ENCODE measurements at places on chromosomes 6 and 20.

GRCh38 chr6:43613721-43614395 is 15.2 kb downstream of the GTPBP2 start:
- DNase-seq, result no peak

GRCh38 chr6:169986171-169986847 is 234.9 kb downstream of the ERMARD start:
- no peak for DNase-seq

- DNase-seq, result no peak
Observed at GRCh38 chr6:53347250-53347920, 1.4 kb downstream of the ELOVL5 start.

DNA sequence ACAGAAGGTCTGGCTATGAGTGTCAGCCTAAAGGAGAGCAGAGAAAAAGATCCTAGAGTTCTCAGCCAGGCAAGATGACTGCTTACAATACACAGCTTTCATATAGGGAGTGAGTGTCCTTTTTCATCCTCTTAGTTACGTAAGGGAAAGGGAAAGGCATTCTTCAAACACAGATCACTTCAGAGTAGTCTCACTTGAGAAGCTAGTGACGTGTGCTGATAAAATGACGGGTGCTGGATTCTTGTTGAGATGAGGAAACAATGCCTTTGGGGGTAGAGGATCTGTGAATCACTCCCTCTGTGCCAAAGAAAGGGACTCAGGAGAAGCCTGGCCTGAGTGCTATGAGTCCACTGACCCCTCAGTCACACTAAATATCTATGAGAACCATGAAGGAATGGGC is 117.3 kb downstream of the QRSL1 start:
- no peak for DNase-seq

GRCh38 chr6:14499841-14500240 is 382.3 kb downstream of the CD83 start:
- no peak for DNase-seq

DNA sequence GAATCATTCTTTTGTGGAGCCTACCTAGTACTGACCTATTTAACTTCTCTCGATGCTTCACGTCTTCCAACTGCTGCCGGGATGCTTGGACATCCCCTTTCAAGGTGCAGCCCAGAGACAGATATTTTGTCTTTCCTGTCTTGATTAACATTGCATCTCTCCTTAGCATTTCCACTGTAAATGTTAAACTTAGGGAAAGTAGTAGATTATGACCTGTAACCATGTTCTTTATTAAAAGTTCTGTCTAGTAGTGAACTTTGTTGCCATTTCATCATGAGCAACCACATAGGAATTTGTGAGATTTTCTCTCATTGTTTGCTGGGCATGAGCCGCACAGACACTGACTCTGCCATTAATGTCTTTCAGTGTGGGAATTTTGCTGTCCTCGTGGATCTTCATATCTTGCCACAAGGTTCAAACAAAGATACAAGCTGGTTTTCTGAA is 117.9 kb downstream of the JAG1 start:
- DNase-seq, result no peak

- no peak for DNase-seq
Observed at GRCh38 chr6:81865712-81866111, 113.2 kb upstream of the TENT5A start.

DNA sequence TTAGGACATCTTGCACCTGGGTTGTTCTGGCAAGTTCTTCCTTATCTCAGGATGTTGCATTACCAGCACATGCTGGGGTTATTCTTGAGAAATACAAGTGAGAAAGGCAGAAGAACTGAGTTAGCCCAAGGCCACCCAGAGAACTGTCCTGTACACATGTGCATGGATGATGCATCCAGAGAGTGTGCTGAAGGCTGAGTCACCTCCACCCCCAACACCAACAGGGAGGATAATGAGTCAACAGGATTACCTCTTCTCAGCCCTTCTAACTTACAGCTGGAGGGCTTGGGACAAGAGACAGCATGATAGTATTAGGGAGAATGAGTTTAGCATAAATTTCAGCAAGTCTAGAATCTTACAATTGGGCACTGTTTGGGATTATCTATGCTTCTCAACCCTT is 8.5 kb downstream of the SCGN start:
- DNase-seq, result no peak

- DNase-seq, result no peak
Observed at GRCh38 chr20:36549942-36550789, 8.8 kb downstream of the MYL9 start.

GRCh38 chr6:163394659-163395058 is 19.9 kb upstream of the QKI start:
- no peak for DNase-seq

- DNase-seq, result no peak
Observed at GRCh38 chr6:98970469-98970868, 22.7 kb upstream of the FBXL4 start.

- no peak for DNase-seq
Observed at GRCh38 chr6:135640449-135641111, 143.0 kb upstream of the AHI1 start.

- no peak for DNase-seq
Observed at GRCh38 chr6:43707767-43708166, 20.2 kb upstream of the MRPS18A start.

DNA sequence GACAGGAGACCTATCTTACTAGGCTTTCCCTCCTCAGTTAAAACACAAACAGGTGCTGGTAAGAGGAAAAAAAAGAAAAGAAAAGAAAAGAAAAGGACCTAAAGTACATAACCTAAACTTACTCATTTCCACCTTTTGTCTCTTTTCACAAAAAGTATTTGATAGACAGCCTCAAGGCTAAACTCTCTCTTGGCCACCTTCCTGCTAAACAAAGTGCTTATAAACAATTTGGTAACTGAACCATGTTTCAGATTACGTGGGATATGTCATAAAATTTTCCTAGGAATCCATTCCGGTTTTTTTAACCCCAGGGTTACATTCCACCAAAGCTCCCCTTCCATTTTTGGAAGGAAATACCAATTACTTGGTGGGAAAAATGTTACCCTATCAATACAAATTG is 109.0 kb downstream of the PRND start:
- DNase-seq, result no peak

- DNase-seq, result no peak
Observed at GRCh38 chr20:32192698-32193097, 14.8 kb downstream of the PLAGL2 start.

GRCh38 chr6:69580706-69581105 is 216.1 kb downstream of the LMBRD1 start:
- DNase-seq, result no peak

DNA sequence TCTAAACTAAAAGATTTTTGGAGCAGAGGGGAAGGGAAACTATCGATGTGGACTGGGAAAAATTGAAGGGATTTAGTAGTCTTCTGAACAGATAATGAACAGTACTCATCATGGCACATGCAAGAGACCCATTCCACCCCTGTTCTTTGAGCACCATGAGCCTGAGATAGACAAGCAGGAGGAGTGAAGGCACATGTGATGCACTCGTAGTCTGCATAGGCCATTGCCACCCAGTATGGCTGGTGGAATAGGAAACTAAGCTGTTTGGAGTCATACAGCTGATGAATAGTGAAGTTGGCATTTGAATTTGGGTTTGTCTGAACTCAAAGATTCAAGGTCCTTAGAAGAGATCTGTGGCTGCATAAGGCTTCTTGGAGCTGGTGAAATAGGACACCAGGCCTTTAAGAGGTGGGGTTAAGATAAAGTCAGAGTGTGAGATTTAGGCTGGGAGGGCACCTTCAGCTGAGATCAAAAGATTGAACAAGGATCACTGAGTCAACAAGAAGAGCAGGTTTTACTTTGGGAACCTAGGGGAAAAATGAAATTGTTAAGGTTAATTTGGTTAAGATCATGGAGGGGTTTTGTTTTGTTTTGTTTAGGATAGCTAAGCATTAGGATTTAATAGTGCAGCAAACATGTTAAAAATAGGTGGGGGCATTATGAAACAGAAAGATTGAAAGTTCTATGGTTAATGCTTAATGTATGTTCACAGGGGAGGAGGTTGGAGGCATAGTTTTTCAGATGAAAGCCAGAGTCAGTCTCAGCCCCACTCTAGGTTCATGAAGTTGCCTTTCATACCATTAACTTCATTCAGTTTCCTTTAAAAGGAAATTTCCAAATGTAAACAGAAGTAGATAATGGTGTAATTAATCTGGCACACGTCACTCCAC is 148.8 kb downstream of the ARID1B start:
- DNase-seq, result no peak

Measured in hippocampal formation (tissue), 2 donors.